ENCODE measurements at places on chromosomes 1 and 21. TPM values are rescaled to one million over a fixed set of nuclear protein-coding genes. Genes with fewer than 3 reads are reported as not detected.

GRCh38 chr1:94236630-94237290 is 624 bp downstream of the ARHGAP29 start:
- H3K36me3 ChIP-seq, result no peaks in the 10 kb centered on the region
- peaks cover 10% of the 10 kb centered on the region for H3K4me1 ChIP-seq
- H3K4me3 ChIP-seq, result peak overlapping the region; percentile 47
- H3K27ac ChIP-seq, result no peak overlapping the region

DNA sequence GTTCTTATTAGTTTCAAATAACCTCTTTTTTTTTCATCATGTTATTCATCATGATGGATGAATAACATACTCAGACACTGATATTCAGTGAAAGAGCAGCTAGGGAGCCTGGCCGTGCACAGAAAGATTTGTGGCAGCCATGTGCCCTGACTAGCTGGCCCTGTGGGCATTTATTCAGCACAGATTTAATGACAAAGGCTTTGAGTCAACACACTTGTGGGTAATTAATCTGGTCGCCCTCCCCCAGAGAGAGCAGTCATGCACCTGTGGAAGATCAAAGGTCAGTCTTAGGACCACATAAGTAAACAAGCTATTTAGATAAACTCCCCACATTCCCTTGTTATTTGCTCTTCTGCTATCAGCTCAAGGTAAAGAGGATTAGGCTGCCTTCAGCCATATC is 153.2 kb upstream of the HMCN1 start:
- H3K36me3 ChIP-seq, result peaks cover 31% of the 10 kb centered on the region
- DNase-seq, result no peak
- H3K27ac ChIP-seq, result no peak overlapping the region

DNA sequence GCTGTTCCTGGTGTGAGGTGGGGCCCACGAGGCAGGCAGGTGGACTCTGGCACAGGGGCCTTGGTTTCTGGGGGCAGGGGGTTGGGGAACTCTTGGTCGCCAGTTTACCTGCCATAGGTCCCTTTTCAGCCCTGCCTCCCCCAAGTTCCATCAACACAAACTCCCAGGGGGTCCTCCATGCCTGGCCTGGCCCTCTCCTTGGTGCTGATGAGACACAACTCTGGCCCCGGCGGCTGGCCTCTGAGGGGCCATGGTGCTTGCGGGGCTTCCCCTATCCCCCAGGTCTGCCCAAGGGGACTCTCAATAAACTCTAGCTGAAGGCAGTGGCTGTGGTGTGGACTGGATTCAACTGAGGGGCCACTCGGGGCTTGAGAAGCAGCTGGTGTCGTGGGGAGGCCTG is 16.0 kb downstream of the HTR6 start:
- H3K4me3 ChIP-seq, result no peak overlapping the region
- no peaks in the 10 kb centered on the region for H3K4me1 ChIP-seq
- no peak for DNase-seq
- H3K36me3 ChIP-seq, result no peaks in the 10 kb centered on the region
- H3K27me3 ChIP-seq, result no peaks in the 10 kb centered on the region
- H3K27ac ChIP-seq, result no peak overlapping the region

DNA sequence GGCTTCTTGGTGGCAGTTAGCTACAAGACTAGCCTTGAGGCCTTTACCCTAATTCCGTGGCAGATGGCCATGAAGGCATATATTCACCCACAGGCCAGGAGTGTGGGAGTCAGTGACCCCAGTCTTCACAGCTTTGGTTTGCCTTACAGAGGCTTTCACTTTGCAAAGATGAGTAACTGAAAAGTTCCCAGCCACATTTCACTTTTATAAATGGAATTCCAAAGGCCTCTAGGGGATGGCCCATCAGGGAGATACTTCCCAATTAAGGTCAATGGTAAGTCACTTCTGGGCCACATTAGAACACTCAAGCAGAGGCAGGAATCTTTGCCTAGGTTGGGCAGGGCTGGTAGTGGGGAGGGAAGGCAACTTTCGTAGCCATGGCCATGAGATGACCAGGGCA is 13.1 kb upstream of the HEYL start:
- DNase-seq, result no peak
- peaks cover 11% of the 10 kb centered on the region for H3K4me1 ChIP-seq
- H3K27ac ChIP-seq, result no peak overlapping the region
- H3K4me3 ChIP-seq, result no peak overlapping the region

GRCh38 chr1:53327182-53327913 is 522 bp downstream of the LRP8 start:
- H3K4me3 ChIP-seq, result peak overlapping the region; percentile 90
- peaks cover 42% of the 10 kb centered on the region for H3K4me1 ChIP-seq
- peak overlapping the region; percentile 90 for H3K27ac ChIP-seq
- H3K27me3 ChIP-seq, result no peaks in the 10 kb centered on the region
- peaks cover 14% of the 10 kb centered on the region for H3K36me3 ChIP-seq

GRCh38 chr1:94621395-94621794 is 79.8 kb upstream of the F3 start:
- H3K36me3 ChIP-seq, result no peaks in the 10 kb centered on the region
- H3K27ac ChIP-seq, result no peak overlapping the region
- no peak overlapping the region for H3K4me3 ChIP-seq
- peaks cover 5% of the 10 kb centered on the region for H3K27me3 ChIP-seq
- no peak for DNase-seq
- H3K4me1 ChIP-seq, result no peaks in the 10 kb centered on the region

- peaks cover 36% of the 10 kb centered on the region for H3K27me3 ChIP-seq
- H3K36me3 ChIP-seq, result no peaks in the 10 kb centered on the region
- no peaks in the 10 kb centered on the region for H3K4me1 ChIP-seq
- H3K27ac ChIP-seq, result no peak overlapping the region
- DNase-seq, result no peak
Measured at GRCh38 chr1:203112475-203112874, 15.1 kb upstream of the ADORA1 start.

DNA sequence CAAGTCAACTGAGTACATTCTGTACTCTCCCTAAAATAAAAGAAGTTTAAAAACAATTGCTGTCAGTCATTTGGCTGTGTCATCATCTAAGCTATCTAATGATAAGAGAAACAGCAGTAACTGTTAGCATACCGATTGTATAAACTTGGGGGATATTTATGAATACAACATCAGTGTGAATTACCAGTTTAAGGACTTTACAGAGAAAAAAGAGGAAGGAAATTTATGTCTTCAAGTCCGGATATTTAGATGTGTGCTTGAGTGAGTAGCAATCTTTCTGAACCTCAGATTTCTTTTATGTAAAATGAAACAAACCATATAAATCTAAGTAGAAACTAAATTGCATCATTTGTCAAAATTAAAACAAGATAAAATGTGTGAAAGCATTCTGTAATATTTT is 1557.0 kb downstream of the MRPL39 start:
- no peak overlapping the region for H3K27ac ChIP-seq
- no peak overlapping the region for H3K4me3 ChIP-seq
- H3K4me1 ChIP-seq, result peaks cover 15% of the 10 kb centered on the region
- no peaks in the 10 kb centered on the region for H3K36me3 ChIP-seq

GRCh38 chr1:162905174-162906158 is 44.5 kb upstream of the CCDC190 start:
- no peaks in the 10 kb centered on the region for H3K36me3 ChIP-seq
- DNase-seq, result no peak

GRCh38 chr1:121516234-121516967 is 331.6 kb downstream of the SRGAP2C start:
- peaks cover 42% of the 10 kb centered on the region for H3K4me1 ChIP-seq
- H3K27me3 ChIP-seq, result no peaks in the 10 kb centered on the region
- peak overlapping the region; percentile 79 for H3K4me3 ChIP-seq

DNA sequence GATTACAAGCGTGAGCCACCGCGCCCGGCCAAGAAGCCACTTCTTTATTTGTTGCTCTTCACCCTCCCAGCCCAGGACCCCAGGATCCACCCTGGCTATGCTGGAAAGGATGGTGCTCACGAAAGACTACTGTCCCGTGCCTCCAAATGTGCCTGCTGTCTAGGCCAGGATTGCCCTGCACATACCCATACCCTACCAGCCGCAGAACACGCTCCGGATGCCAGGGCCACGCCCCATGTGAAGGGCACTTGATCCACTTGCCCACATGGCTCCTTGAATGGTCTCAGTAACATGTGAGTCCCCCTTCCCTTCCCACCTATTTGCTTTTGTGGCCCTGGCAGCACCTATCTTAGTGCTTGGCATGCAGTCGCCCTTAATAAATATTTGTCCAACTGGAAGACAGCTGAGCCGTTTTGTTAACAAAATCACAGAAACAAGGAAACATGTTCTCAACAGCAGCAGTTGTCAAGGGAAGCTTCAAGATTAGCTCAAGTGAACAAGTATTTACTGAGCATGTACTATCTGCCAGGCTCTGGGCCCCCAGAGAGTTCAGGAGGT is 13.8 kb upstream of the UBXN10 start:
- no peak overlapping the region for H3K4me3 ChIP-seq
- H3K36me3 ChIP-seq, result no peaks in the 10 kb centered on the region
- H3K27ac ChIP-seq, result no peak overlapping the region
- peaks cover 18% of the 10 kb centered on the region for H3K4me1 ChIP-seq
- H3K27me3 ChIP-seq, result peaks cover 11% of the 10 kb centered on the region

DNA sequence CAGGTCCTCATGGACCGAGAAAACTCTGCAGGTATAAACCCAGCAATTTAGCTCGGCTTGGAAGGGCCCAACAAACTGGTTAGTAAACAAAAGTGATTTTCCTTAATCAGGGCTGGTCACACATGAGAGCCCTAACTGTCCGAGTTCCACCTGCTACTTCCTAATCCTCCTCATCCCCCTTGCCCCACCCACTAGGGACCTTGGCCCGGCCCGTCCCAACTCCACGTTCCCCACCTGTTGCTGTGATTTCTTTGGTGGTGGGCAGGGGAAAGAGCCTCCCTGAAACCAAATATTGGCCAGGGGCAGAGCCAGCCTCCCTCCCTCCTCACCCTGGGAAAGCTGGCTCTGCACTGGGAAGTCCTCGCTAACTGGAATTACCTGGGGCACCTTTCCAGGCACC is 304.2 kb upstream of the PROX1 start:
- no peaks in the 10 kb centered on the region for H3K36me3 ChIP-seq
- no peaks in the 10 kb centered on the region for H3K27me3 ChIP-seq
- H3K27ac ChIP-seq, result no peak overlapping the region
- no peaks in the 10 kb centered on the region for H3K4me1 ChIP-seq
- no peak overlapping the region for H3K4me3 ChIP-seq
- no peak for DNase-seq

DNA sequence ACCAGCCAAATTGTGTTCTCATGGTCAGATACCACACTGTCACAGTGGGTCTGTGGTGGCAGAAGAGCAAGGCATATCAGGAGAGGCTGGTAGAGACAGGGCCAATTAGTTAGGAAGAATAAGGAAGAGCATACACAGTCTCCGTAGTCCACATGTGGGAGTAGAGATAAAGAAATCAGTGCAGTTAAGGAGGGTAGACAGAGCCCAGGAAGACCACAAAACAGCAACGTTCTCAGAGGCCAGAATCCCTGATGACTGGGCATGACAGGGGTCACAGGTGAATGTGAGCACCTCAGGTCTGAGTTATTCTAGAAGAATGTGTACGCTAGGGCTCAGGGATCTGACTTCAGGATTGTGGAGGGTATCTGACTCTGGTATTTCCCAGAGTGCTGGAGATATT is 31.7 kb downstream of the CD48 start:
- DNase-seq, result no peak
- peak overlapping the region; percentile 76 for H3K27ac ChIP-seq
- no peak overlapping the region for H3K4me3 ChIP-seq
- H3K27me3 ChIP-seq, result no peaks in the 10 kb centered on the region
- peaks cover 62% of the 10 kb centered on the region for H3K36me3 ChIP-seq

GRCh38 chr1:74729741-74730478 is 2.9 kb downstream of the CRYZ start:
- peaks cover 13% of the 10 kb centered on the region for H3K36me3 ChIP-seq
- H3K4me3 ChIP-seq, result no peak overlapping the region
- H3K27me3 ChIP-seq, result no peaks in the 10 kb centered on the region
- H3K4me1 ChIP-seq, result peaks cover 23% of the 10 kb centered on the region

DNA sequence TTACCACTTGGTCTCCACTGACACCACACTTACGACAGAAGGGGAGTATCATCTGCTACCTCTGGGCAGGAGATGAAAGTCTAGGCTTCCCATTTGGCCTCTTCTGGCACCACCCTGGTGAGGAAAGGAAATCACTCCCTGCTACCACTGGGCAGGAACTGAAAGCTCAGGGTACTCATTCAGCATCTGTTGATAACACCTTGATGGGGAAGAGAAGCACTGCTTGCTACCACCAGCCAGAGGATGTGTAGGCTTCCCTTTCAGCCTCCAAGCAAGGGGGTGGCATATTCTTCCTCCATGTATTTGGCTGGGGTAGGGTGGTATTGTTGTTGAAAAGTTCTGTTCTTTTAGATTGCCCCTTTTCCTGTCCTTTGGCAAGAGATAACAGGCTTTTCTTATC is 115.0 kb downstream of the ACBD6 start:
- DNase-seq, result no peak
- H3K27ac ChIP-seq, result no peak overlapping the region
- H3K27me3 ChIP-seq, result no peaks in the 10 kb centered on the region

- no peak for DNase-seq
- H3K27ac ChIP-seq, result no peak overlapping the region
- H3K4me1 ChIP-seq, result no peaks in the 10 kb centered on the region
- no peaks in the 10 kb centered on the region for H3K36me3 ChIP-seq
Measured at GRCh38 chr1:164673584-164674214, 114.7 kb downstream of the PBX1 start.

DNA sequence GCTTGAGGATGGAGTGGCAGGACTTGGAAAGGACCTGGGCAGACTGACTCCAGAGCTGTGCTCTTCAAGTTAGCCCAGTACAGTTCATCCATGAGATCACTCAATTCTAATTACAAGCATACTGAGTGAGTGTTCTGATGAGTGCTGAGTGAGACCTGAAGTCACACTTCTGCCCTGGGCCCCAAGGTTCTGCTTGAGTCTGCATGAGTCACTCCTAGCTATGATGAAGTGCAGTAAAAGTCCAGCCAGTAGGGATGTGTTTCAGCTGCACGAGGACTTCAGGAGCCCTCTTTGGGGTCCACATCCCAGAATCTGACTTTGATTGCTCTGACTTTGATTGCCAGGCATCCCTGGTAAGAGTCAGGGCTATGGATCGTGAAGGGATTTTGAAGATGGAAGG is 35.8 kb downstream of the PLEKHA6 start:
- peaks cover 9% of the 10 kb centered on the region for H3K27me3 ChIP-seq
- no peak overlapping the region for H3K4me3 ChIP-seq
- DNase-seq, result no peak
- no peaks in the 10 kb centered on the region for H3K36me3 ChIP-seq
- peaks cover 3% of the 10 kb centered on the region for H3K4me1 ChIP-seq

DNA sequence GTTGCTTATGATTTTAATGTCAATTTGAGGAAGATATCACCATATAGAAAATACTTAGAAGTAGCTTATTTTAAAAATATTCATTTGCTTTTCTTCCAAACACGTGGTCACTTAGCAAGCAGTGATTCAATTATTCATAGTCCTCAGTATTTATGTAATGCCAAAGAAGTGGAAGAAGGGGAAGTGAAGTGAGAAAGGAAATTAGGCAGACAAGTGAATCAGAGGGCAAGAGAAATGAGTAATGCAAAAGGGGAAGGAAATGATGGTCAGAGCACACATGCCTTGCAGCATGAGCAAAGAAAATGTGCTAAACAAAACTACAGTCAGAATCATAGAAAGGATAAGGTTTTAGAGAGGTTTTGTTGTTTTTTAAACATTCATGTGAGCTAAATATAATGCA is 31.8 kb downstream of the SDCCAG8 start:
- peaks cover 43% of the 10 kb centered on the region for H3K36me3 ChIP-seq
- no peaks in the 10 kb centered on the region for H3K27me3 ChIP-seq
- DNase-seq, result no peak
- H3K4me1 ChIP-seq, result peaks cover 14% of the 10 kb centered on the region

- H3K27ac ChIP-seq, result peak overlapping the region; percentile 82
- peak overlapping the region; percentile 6 for H3K4me3 ChIP-seq
- peaks cover 27% of the 10 kb centered on the region for H3K4me1 ChIP-seq
- DNase-seq, result peak; percentile 38
- H3K36me3 ChIP-seq, result peaks cover 37% of the 10 kb centered on the region
Measured at GRCh38 chr1:11294951-11295350, 22.0 kb downstream of the UBIAD1 start.

GPR25 gene
- total RNA-seq, result 0.75 TPM

TBX19 gene
- total RNA-seq, result 2.6 TPM

TMCO4 gene
- total RNA-seq, result 16.7 TPM

HJV gene
- not detected for total RNA-seq

TMEM39B gene
- 27.1 TPM for total RNA-seq

HES3 gene
- total RNA-seq, result not detected
